ENCODE measurements at places on chromosomes 7 and 10. TPM values are rescaled to one million over a fixed set of nuclear protein-coding genes. Genes with fewer than 3 reads are reported as not detected.

MLXIPL gene
- 0.41 TPM for total RNA-seq

LRRC17 gene
- 63.4 TPM for total RNA-seq

SPDYE5 gene
- not detected for total RNA-seq

INTS15 gene
- total RNA-seq = 18.6 TPM

SH2D4B gene
- total RNA-seq = not detected

OPN4 gene
- not detected for total RNA-seq

TEX36 gene
- total RNA-seq = not detected

EBLN1 gene
- total RNA-seq = not detected

HKDC1 gene
- 4.2 TPM for total RNA-seq

PRKCQ gene
- total RNA-seq = 1.9 TPM

EN2 gene
- total RNA-seq = not detected

All from astrocyte (in vitro differentiated cells and primary cell).